Fibroblast of skin of abdomen (primary cell): ENCODE measurements at places on chromosomes 6 and 20.

DNA sequence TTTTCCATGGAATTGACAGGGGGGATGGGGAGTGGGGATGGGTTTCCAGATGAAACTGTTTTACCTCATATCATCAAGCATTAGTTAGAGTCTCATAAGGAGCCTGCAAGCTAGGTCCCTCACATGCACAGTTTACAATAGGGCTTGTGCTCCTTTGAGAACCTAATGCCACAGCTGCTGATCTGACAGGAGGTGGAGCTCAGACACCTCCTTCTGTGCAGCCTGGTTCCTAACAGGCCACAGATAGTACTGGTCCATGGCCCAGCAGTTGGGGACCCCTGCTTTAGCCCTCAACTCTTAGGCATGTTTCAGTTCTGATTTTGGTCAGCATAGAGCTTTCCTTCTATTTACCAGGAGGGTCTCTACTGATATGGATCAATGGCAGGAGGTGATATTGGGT lies 251.6 kb downstream of the LAMA2 start:
- no peak for DNase-seq

GRCh38 chr6:106146852-106147351 lies 60.8 kb downstream of the PRDM1 start:
- no peak for DNase-seq

DNA sequence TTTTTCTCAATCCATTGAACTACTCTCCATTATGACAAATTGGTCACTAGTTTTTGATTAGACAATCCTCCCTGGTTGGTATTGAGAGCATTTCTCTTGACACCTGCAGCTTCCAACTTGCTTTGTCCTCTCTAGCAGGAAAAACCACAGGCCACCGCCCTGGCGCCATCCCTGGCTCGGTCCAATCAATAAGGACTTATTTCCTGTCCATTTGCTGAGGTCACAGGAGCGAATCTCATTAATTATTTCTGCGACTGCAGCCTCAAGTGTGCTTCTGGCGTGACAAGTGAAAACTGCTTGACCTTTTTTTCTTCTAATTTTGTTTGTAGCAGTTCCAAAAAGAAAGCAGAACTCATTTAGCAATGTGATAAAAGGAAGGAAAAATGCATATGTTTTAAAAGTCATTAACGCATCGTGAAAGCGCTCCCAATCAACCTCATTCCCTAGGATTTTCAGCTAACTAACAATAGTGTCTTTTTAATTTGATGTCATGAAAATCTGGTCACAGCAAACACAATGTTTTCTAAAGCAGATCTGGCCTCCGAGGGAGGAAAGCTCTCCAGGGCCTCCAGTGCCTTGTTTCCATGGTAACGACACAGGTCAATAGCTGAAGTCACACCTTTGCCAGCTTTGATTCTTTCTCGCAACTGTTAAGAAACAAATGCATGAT lies 39.0 kb upstream of the BEND3 start:
- no peak for DNase-seq

DNA sequence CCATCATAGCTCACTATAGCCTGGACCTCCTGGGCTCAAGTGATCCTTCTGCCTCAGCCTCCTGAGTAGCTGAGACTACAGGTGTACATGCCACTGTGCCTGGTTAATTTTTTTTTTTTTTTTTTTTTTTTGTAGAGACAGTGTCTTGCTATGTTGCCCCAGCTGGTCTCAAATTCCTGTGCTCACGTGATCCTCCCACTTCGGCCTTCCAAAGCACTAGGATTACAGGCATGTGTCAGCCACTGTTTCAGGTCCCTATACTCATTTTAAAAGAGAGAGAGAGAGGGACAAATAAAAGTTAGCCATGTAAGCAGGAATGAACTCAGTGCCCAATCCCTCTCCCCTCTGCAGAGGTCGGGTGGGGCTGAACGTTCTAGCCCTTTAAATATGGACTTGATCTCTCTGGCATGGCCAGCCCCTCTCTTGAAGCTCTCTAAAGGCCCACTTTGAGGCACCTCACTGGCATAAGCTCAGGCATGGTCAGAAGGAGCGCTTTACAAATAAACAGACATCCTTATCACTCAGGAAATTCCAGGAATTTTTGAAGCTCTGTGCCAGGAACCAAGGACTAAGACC lies 9.0 kb upstream of the SERPINB1 start:
- DNase-seq: no peak

- peak; percentile 28 for DNase-seq
These were observed 1.1 kb downstream of the CCDC170 start for GRCh38 chr6:151494936-151495320.

GRCh38 chr20:23156842-23157423 lies 70.8 kb upstream of the CD93 start:
- no peak for DNase-seq

- DNase-seq: no peak
These were observed 29.4 kb upstream of the EPB41L1 start for GRCh38 chr20:36125097-36125496.

GRCh38 chr20:9912858-9913434 lies 74.1 kb upstream of the PAK5 start:
- peak; percentile 33 for DNase-seq

GRCh38 chr20:36856195-36856594 lies 19.7 kb upstream of the TLDC2 start:
- no peak for DNase-seq

- DNase-seq: no peak
These were observed 218.8 kb downstream of the ESR1 start for GRCh38 chr6:152026291-152026690.

- no peak for DNase-seq
These were observed 41.7 kb downstream of the SLC16A10 start for GRCh38 chr6:111129013-111129412.

DNA sequence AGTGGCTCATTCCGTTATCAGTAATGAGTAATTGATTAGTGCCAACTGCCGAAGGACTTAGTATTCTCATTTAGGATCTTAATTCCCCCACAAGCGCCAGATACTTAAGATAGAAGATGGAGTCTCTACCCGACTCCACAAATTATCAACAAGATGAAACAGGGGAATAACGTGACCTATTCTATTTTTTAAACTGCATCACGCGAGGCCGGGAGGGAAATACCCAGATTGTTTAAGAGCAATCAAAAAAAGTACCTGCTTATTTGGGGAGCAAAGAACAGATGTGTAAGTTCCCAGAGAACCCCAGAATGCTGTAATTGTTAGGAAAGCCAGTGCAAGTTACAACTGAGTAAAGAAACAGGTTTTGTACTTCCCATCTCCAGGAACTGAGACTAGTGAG lies 1.1 kb upstream of the MAP3K5 start:
- no peak for DNase-seq

DNA sequence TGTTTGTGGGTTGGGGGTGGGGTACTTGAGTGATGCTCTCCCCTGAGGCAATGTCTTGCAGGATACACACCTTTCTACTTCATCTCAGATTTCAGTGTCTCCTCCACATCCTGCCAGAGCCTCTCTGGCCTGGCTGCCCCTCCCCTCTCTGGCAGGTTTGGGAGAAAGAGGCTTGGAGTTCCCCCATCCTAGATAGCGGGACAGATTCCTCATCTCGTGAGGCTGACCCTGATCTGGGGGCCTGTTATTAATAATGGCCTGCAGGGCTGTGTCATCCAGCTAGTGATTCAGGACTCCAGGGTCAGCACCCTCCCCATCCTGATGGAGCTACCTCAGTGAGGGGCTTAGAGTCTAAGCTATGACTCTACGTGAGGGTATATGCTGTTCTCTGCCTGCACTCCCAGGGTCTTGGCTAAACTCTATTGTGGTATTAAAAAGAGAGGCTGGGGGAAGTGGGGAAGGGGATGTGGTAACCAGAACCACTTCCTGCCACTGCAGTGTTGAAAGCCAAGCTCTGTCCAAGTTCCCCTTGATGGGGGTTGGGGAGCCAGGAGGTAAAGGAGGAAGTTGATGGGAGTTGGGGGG lies 3.7 kb upstream of the MMP9 start:
- no peak for DNase-seq
